ENCODE measurements at places on chromosomes 1 and 21. TPM values are rescaled to one million over a fixed set of nuclear protein-coding genes. Genes with fewer than 3 reads are reported as not detected.
A peak's percentile ranks its signal among the peaks of the same experiment; 100 is the strongest.

The LHX4 gene
- total RNA-seq, result not detected

The ARID4B gene
- total RNA-seq, result 37.4 TPM

The ILF2 gene
- 35.6 TPM for total RNA-seq

The CCDC27 gene
- not detected for total RNA-seq

The RIMKLA gene
- 1.9 TPM for total RNA-seq

The MROH7 gene
- 3.0 TPM for total RNA-seq

DNA sequence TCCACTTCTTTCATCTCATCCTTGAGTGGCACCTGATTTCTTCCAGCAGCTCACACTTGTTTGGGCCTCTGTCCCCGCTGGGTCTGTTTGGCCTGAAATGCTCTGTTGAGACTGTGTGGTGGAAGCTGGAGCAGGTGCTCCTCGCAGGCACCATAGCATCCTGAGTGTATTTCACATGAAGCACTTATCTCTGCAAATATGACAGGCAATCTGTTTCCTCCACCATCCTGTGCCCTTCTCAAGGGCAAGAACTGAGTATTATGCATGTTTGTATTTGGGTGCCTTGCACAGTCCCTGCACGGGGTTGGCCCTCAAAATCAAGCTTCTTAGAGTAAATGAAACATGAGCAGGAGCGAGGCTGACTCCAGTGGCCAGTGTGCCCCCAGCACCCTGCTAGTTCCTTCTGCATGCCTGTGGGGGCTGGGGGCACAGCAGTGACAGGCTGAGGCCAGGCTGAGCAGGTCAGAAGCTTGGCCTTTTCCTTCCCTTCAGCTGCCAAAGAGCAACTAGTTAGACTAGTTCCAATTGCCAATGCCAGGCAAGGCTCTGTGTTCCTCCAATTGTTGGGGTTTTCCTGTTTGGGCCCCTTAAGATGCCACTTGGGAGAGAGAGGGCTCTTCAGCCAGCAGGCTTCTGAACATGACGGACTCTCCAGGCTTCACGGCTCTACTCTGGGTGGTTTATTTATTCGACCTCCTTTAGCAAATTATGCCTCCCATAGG lies 129.6 kb upstream of the ATP1A1 start:
- no peaks in the 10 kb centered on the region for H3K36me3 ChIP-seq
- H3K27ac ChIP-seq, result peak overlapping the region; percentile 34
- peak; percentile 40 for DNase-seq
- peaks cover 22% of the 10 kb centered on the region for H3K4me1 ChIP-seq
- no peak overlapping the region for H3K4me3 ChIP-seq

GRCh38 chr1:202961220-202961880 lies 3.2 kb upstream of the ADIPOR1 start:
- H3K4me3 ChIP-seq, result no peak overlapping the region
- no peak for DNase-seq
- peaks cover 38% of the 10 kb centered on the region for H3K4me1 ChIP-seq
- H3K27ac ChIP-seq, result no peak overlapping the region
- peaks cover 12% of the 10 kb centered on the region for H3K36me3 ChIP-seq

All from stomach (tissue), 19 donors.